ENCODE measurements at places on chromosomes 12 and 14.

- peak; percentile 100 for DNase-seq
Observed at GRCh38 chr14:21308479-21309237, 28.8 kb downstream of the RPGRIP1 start.

DNA sequence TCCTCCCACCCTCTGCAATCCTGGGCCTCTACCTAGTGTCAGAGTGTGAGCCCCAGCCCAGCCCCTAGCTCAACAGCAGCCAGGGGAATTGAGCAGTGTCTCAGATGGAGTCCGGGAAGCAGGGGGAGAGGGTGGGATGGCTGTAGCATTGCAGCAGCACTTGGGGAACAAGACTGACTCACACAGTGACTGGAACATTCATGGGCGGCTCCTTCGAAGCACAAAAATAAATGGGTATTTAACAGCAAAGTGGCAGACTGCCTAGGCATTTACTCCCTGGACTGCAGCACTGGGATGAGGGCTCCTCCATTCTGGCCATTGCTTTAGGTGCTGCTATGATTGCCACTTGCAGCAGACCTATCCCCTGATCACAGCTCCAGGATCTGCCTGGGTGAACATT is 46.0 kb upstream of the STK38L start:
- no peak for DNase-seq

DNA sequence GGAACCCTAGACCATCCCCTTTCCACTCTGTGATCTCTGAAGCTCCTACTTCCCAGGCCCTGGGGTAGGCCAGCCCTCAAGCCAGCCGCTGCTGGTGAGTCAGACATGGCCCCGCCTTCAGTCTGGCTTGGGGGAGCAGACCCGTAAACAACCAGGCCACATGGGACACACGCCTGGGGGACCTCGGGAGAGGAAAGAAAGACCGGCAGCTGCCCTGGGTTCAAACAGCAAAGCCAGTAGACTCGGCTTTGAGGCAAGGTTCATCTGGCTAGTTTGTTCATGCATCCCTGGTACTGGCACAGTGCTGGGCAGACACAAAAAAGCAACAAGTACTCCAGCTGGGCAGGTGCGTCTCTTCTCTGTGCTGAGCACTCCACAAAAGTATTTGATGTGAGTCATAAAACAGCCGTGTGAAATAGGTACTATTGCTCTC is 101.9 kb downstream of the SETD3 start:
- no peak for DNase-seq

- DNase-seq = no peak
Observed at GRCh38 chr14:85731186-85731585, 201.2 kb downstream of the FLRT2 start.

DNA sequence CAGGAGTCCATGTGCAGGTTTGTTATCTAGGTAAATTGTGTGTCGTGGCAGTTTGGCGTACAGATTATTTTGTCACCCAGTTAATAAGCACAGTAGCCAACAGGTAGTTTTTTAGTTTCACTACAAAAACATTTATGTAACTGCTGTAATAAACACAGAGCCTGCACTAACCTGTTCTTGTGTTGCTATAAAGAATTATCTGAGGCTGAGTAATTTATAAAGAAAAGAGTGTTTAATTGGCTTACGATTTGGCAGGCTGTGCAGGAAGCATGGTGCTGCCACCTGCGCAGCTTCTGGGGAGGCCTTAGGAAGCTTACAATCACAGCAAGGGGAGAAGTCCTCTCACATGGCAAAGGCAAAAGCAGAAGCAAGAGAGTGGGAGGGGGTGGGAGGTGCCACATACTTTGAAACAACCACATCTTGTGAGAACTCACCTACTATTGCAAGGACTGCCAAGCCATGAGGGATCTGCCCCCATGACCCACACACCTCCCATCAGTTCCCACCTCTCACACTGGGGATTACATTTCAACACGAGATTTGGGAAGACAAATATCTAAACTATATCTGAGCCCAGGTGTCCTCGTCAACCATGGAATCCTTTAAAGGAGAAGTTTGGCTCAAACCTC is 266.4 kb upstream of the GRIP1 start:
- no peak for DNase-seq

- DNase-seq = no peak
Observed at GRCh38 chr14:55398679-55399078, 13.0 kb downstream of the ATG14 start.

DNA sequence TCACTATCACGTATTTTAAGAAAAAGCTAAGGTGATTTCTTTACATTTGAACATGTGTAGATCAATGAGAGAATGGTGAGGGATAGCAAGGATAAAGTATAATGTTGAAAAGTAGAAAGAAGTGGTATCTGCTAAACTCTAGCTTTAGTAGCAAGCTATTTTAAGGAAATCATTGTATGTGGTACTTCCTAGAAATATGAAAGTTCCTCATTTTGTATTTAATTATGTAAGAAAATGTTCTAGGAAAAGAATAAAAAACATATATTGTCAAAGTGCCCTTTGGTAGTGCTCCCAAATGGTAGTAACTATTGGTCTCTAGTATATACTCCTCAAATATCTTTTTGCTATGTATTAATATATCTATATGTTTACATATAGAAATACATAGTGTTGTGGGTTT is 35.7 kb downstream of the RAB21 start:
- DNase-seq = no peak

- no peak for DNase-seq
Observed at GRCh38 chr14:100234511-100234910, 4.4 kb upstream of the YY1 start.

DNA sequence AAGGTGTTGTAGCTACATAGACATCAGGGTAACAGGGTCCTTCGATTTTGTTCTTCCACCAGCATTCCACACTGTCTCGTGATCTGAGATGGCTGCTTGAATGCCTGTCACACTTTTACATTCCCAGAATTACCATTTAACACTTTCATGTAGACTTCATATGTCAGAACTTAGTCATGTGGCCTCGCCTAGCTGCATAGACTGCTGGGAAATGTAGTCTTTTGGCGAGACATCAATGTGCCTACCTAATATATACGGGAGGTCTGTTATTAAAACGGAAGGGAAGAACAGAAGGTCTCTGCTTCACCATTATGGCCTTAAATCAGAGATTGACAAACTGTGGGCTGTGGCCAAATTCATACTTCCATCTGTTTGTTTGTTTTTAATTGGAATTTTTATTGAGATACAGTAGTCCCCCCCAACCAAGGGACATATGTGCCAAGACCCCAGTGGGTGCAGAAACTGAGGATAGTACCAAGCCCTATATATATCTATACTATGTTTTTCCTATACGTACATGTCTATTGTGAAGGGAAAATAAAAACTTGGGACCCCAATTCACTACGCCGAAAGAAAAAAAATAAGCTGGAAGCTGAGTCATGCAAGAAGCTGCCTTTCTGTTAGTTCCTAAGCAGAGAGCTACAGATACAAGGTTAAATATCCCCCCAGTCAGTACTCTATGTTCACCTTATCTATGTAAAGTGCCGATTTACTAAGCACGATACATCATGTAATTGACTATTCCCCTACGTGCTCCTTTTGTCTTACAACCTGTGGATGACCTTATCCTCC is 11.3 kb upstream of the HRK start:
- no peak for DNase-seq

Data from HepG2 (cell line).